ENCODE measurements at places on chromosomes 7 and 10.

GRCh38 chr10:79407811-79408795, 37.3 kb downstream of the ZCCHC24 start:
- no peak for DNase-seq

- DNase-seq = peak; percentile 27
These were observed 13.7 kb downstream of the DOCK4 start for GRCh38 chr7:112192236-112193154.

DNA sequence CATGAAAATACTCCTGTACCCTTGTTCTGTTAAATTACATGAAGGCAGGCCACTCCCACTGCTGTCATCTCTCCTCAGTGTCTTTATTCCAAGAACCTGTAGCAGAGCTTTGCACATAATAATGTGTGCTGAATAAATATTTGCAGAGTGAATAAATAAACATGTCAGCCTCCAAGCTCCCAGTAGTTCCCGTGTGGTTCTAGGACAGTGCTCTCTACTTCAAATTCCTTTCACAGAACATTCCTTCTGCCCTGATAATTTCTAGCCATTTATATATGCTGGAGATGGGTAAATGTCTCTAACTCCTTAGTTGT, 20.3 kb upstream of the HYAL4 start:
- DNase-seq = peak; percentile 7

DNA sequence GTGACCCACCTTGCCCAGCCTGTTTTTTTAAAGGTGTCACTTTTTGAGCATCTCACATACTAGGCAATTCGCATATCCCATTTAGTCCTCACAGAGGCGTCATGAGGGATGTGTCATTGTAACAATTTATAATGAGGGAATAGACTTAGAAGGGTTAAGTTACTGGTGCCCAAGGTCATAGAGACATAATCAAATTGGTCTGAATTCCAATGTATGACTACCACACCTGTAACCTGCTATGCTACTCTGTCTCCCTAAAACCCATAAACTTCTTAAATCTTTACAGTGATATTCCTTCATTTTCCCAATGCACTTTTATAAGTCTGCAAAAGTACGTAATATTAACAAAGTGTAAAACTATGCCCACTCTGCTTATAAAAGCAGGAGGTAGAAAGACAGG, 7.1 kb downstream of the ZMYND11 start:
- no peak for DNase-seq

GRCh38 chr10:49625411-49625810, 11.6 kb downstream of the CHAT start:
- no peak for DNase-seq

DNA sequence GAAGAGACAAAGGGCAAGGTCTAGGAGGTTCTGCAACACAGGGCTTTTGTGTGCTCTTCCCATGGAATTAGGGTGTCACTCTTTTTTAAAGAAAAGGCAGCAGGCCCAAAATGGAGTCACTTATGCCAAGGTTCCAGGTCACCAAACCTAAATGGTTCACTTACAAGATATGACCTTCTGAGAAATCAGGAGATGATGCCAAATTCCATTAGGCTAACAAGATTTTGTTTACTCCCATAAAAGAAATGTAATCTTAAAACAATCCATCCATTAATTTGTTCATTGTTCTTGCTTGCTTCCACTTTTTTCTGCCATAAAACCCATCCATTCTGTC, 158.1 kb downstream of the SNX13 start:
- DNase-seq = no peak

DNA sequence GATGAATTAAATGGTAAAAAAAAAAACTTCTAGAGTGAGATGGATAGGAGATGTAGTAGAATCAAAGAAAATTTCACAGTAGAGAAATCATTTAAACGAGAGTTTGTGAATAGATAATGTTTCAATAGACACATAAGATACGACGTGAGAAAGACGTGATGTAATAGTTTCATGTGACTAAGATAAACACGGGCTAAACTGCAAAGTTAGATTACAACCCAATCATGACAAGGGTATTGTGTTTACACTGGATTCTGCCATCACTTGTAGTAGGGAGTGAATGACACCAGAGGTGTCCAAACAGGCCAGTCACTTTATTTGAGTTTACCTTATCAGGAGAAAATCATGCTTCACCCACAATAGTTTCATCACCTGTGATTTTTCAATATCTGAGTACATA, 21.6 kb downstream of the SEMA3D start:
- no peak for DNase-seq

- peak; percentile 68 for DNase-seq
These were observed 99.1 kb downstream of the ZNF680 start for GRCh38 chr7:64463636-64464375.

GRCh38 chr7:46391231-46392201, 470.4 kb upstream of the IGFBP3 start:
- no peak for DNase-seq

DNA sequence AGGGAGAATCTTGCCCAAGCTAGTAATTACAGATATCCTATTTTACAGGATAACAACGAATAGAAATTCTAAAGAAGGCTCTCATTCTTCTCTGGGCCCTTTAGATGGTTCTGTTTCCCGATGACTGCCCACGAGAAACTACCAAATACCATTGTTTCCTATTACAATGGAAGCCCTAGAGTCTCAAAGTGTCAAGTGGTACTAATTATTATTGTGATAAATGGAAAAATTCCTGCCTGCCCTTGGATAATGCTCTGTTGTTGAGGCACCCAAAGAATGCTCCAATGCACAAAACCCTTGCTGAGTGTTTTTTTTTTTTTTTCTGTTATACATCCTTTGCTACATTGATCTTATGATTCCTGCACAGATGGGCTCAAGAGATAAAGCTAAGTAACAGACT, 504.5 kb downstream of the XPNPEP1 start:
- no peak for DNase-seq

DNA sequence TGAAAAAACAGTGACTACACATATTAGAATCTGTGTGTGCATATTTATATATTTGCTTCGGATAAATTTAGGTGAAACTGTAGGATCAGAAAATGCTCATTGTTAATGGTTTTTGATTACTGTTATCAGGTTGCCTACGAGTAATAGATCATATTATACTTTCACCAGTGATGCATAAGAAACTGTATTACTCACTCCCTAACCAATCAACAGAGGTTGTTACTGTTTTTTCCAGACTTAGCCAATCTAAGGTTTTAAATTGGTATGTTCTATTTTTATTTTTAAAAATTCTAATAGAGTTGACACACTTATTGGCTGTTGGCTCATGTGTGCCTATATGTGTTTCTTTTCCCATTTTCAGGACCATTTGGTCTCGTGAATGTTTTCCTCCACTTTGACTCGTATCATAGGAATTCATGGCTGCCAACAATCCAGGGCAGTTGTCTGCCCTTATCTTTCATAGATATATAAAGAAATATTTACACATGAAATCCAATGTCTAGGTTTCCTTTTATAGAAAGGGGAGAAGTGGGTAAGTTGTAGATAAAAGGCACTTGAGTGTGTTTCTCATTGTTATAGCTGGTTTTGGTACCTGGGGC, 59.2 kb downstream of the ANLN start:
- no peak for DNase-seq

GRCh38 chr7:155763691-155764437, 48.4 kb downstream of the SHH start:
- DNase-seq = peak; percentile 84

DNA sequence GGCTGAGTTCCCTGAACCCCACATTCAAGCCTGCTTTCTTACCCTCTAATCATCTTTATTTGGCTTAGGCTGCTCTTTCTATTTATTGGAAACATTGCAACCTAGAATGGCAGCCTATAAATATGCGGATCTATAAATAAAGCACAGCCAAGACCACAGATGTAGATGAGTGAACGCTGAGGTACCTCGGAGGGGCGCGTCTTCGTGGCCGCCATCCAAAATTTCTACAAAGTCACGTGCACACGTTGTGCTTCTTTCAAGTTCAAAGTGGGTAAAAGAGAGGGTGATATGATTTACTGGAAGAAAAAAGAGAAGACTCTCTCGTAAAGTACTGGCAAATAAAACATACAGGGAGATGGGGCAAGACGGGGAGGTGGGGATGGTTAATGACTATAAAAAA, 132.6 kb upstream of the RSU1 start:
- DNase-seq = no peak

DNA sequence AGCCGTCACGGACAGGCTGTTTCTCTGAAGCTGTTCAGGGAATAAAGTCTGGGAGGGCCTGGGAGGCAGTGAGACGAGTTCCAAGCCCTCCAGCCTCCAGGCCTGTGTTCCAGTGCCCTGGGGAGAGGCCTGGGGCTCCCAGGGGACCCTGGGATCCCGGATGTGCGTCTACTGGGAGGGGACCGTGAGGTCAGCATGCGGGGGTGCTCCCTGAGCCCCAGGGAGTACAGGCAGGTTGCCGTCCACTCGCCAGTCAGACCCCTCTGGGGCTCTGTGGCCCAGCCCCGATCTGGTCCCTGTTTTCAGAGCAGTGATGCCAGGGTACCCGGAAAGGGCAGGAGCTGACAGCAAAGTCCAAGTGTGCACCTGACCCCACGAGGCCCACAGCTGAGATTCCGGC, 80.9 kb upstream of the DNAAF5 start:
- DNase-seq = no peak

Data from activated CD4-positive, alpha-beta T cell treated with anti-CD3 and anti-CD28 coated beads for 36 hours (primary cell).